T follicular helper cell (primary cell): ENCODE measurements at places on chromosomes 12 and 14.

- no peak for DNase-seq
These were observed 554 bp upstream of the DEGS2 start for GRCh38 chr14:100159865-100160533.

DNA sequence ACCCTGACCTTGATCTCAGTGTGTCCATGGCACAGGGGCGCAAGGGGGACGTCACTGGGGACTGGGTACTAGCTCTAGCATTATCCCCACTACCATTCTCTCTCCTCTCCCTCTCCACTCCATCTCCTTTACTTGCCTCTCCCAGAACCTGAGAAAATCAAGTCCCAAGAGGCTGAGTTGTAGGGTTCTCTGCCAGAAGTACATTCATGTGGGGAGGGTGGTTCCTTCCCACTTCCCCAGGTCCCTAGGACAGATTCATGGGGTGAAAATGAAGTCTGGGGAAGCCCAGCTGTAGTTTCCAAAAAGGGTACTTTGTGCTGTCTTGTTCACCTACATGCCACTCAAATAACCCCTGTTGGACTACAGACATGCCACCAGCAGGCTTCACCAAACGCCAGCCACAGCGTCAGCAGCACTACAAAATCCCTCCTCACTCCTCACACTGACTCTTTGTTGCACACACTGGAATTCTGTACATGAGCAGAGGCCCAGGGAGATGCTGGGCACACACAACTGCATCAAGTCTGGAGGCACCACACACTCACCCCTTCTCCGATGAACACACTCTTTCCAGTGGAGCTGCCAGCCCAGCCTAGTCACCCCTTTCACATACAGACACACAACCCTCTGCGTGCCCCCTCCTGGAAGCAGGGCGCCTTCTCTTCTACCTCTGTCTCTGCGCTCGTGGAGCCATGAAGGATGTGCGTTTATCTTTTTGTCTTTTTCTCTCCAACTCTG lies 6.9 kb downstream of the RARG start:
- DNase-seq = no peak

- DNase-seq = no peak
These were observed 53.3 kb downstream of the WDR20 start for GRCh38 chr14:102192840-102193502.

GRCh38 chr12:114638790-114639435 lies 45.1 kb downstream of the TBX3 start:
- DNase-seq = no peak

DNA sequence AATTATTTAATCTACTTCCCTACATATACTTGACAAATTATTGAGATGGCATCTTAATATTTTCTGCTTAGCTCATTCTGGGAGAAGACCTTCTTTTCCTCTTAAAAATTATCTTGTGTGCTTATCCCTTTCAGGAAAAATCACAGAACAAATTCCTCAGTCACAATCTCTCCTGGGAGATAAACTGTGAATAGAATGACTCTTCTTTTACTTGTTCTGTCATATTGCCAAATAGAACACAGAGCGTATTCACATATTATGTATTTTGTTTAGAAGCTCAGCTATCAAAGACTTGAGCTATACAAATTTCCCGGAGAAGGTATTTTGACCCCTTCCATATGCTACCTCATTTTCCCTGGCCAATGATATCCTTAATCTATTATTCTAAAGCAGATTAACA lies 146.7 kb downstream of the TMEM117 start:
- no peak for DNase-seq

GRCh38 chr12:25689996-25690501 lies 137.0 kb upstream of the LMNTD1 start:
- DNase-seq = no peak
